CD4-positive, alpha-beta T cell treated with Interleukin-17A for 1 hour (primary cell): ENCODE measurements at places on chromosomes 2 and 18.
A peak's percentile ranks its signal among the peaks of the same experiment; 100 is the strongest.

- DNase-seq = peak; percentile 72
Measured at GRCh38 chr2:201448701-201449100, 2.6 kb downstream of the TRAK2 start.

- DNase-seq = peak; percentile 97
Measured at GRCh38 chr2:42102024-42102590, 54.3 kb downstream of the PKDCC start.

- DNase-seq = no peak
Measured at GRCh38 chr2:138364554-138365162, 136.9 kb upstream of the SPOPL start.

DNA sequence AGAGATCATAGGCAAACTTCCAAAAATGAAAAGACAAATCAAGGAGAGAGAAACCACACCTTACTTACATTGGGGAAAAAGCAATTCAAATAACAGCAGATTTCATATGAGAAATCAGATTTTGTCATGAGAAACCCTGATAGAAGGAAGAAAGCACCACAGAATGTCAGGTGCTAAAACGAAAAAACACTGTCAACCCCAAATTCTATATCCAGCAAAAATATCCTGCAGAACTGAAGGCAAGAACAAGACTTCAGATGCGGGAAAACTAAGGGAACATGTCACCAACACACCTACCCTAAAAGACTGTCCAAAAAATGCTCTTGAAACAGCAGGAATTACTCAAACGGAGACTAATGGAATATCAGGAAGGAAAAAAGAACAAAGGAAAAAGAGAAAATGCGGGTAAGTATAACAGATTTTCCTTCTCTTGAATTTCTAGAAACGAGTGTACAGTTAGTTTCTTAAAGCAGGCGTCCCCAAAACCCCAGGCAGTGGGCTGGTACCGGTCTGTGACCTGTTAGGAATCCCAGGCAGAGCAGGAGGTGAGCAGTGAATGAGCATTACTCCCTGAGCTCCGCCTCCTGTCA lies 7.3 kb upstream of the ID2 start:
- DNase-seq = no peak

- DNase-seq = no peak
Measured at GRCh38 chr18:80103231-80103630, 5.8 kb upstream of the ADNP2 start.

DNA sequence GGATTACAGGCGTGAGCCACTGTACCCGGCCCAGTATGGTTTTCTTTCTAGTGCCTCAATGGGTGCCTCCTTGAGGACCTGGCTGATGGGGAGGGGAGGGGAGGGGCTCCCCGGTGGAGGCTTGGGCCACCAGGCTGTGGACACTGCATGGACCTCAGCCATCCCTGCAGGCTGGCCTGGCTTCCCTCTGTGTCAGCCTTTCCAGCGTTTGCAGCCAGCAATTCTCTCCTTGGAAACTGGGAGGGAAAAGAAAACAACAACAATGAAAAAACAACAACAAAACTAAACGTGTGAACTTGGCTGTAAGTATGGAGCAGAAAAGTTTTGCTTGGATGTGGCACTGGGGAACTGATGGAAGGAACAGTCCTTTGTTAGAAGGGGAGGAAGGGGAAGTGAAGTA lies 159.3 kb downstream of the GLI2 start:
- no peak for DNase-seq

- peak; percentile 9 for DNase-seq
Measured at GRCh38 chr2:9754532-9754887, 88.8 kb upstream of the TAF1B start.

- no peak for DNase-seq
Measured at GRCh38 chr18:25010623-25011374, 341.2 kb downstream of the ZNF521 start.

DNA sequence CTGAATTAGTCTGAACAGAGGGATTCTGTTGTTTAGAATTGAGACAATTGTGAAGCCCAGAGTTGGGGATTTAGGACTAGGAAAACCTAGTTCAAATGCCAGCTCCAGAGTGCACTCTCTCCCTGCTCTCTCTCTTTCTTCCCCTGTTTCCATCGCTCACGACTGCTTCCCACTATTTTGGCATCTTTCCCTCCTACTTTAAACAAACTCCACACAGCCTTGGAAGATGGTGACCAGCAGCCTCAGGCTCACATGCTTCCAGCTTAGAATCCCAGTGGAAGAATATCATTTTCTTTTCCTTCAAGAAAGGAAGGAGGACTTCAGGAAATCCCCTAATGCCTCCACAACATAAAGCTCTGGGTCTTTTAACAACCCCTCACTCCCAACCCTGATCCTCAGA lies 6.1 kb upstream of the DNMT3A start:
- DNase-seq = no peak

DNA sequence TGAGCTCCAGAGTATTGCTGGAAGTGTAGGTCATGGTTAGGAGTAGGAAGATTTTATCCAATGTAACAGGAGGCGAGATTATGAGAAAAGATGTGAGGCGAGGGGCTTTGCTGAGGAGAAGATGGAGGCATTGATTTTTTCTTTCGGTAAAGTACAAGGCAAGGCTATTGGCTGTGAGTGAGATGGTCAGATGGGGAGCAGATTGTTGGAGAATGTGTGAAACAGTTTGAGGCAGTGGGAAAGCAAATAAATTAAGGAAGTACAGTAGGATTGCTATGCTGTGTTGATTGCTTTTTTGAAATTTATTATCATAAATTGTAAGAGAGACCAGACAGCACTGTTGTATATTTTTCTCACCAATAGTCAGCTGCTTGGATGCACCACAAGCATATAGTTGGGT lies 173.3 kb downstream of the KCNE4 start:
- DNase-seq = no peak

GRCh38 chr2:59019566-59020159 lies 778.5 kb upstream of the FANCL start:
- no peak for DNase-seq
